ENCODE measurements at places on chromosomes 16 and 17. TPM values are rescaled to one million over a fixed set of nuclear protein-coding genes. Genes with fewer than 3 reads are reported as not detected.

GRCh38 chr16:66462912-66463311 is 35.8 kb downstream of the BEAN1 start:
- no peak for DNase-seq

DNA sequence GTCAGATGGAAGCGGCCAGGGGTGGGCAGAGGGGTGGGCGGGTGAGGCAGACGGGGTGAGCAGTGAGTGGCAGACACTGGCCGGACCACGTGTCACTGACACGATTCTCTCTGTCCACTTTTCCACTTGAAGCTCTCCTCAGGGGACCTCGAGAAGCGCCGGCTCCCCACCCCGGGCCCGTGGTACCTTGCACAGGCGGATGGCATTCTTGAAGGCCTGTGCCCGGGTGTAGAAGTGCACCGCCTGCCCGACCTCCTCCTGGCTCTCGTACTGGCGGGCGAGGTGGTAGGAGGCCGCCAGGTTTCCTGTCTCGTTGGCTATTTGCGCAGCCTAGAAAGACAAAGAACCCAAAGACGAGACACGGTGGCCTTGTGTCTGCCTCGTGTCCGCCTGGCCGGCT is 9.1 kb upstream of the TMEM204 start:
- no peak for DNase-seq

DNA sequence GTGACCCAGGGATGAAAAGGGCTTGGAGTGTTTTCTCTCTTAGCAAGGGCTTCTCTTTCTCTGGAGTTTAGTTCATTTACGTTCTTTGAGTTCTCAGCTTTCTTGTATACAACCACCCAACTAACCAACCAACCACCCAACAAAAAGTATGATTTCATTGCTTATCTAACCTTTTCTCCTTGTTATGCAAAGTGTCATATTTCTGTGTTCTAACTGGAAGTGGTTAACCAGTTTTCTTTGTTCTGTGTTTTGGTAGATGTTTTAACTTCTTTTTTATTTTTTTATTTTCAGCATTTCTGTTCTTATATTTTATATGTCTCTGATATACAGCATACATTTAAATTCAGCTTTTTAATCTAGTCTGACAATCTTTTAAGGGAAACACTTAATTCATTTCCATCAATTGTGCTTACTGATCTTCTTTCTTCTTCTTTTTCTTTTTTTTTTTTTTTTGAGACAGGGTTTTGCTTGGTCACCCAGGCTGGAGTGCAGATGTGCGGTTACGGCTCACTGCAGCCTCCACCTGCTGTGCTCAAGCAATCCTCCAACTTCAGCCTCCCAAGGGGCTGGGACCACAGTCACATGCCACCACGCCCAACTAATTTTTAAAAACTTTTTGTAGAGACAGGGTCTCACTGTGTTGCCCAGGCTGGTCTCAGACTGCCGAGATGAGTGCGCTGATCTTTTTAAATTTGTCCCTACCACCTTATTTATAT is 29.6 kb downstream of the NLK start:
- DNase-seq, result no peak

DNA sequence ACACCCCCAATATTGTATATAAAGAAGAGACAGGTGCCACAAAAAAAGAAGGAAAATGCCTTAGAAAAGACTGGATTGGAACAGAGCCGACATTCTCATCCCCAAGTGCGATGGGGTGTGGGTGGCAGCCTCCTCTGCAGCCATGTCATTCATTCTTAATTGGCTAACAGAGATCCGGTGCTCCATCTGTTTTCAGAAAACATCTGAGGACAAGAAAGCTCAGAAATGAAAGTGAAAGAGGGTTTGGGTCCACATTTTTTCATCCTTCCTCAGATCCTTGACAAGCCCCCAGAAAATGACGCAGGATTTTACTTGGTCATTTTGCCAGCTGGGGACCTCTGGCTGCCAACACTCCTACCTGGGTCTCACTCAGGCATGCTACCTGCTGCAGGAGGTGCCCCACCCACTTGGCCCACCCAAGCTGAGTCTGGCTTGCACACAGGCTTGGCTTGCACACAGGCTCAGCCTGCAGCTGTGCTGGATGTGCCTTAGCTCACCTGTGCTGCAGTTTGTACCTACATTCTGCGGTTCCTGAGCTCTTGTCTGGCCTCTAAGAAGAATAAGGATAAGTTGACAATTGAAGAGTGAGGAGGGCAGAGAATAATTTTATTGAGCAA is 21.9 kb downstream of the KIF2B start:
- no peak for DNase-seq

GRCh38 chr16:56193951-56194726 is 2.9 kb downstream of the GNAO1 start:
- DNase-seq, result peak; percentile 76

- DNase-seq, result peak; percentile 49
Observed at GRCh38 chr17:68248199-68248825, 469 bp downstream of the AMZ2 start.

DNA sequence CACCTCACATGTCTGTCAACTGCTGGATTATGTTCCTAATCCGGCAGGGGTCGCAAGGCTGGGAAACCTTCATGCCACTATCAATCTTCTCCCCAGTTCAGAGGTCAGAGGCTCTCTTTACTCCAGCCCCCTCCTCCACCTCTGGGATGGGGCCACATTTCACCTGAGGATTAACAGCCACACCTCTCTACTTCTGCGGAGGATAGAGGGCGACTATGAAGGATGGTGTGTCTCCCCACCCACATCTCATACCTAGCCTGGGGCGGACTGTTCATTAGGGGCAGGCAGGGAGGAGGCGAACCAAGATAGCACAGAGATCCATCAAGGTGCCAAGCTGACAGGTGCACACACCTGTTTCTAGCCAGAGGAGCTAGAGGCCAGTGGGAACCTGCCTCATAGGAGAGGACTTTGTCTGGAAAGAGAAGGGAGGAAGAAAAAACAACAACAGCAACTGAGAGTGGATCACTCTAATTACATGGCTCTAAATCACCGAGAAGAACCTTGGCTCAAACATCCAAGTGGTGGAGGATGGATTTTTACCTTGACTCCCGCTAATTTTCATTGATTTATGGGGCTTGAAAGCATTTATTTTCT is 41.9 kb upstream of the SKAP1 start:
- no peak for DNase-seq

TPSAB1 gene
- total RNA-seq, result not detected

GRCh38 chr16:30984669-30985400 is at the start of gene HSD3B7:
HSD3B7 (plus strand) TSS chr16:30985207; CDS start chr16:30985659, 452 bp downstream.
- peak; percentile 87 for DNase-seq

DNA sequence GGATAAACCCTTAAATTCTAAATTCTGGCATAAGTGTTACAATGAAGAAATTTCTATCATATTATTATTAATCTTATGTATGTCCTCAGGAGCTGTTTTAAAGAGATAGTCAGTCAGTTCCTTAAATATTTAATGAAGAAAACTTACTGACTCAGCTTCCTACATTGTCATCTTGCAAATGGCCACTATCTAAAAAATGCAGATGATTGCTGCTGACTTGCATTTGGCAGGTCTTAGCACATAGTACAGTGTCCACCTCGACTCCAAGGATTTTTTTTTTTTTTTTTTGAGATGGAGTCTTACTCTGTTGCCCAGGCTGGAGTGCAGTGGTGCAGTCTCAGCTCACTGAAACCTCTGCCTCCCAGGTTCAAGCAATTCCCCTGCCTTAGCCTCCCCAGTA is 55.1 kb upstream of the CORO6 start:
- DNase-seq, result no peak

KRT33A gene
- total RNA-seq, result not detected

GRCh38 chr16:578870-579405 is 9.2 kb downstream of the PIGQ start:
- peak; percentile 86 for DNase-seq

DNA sequence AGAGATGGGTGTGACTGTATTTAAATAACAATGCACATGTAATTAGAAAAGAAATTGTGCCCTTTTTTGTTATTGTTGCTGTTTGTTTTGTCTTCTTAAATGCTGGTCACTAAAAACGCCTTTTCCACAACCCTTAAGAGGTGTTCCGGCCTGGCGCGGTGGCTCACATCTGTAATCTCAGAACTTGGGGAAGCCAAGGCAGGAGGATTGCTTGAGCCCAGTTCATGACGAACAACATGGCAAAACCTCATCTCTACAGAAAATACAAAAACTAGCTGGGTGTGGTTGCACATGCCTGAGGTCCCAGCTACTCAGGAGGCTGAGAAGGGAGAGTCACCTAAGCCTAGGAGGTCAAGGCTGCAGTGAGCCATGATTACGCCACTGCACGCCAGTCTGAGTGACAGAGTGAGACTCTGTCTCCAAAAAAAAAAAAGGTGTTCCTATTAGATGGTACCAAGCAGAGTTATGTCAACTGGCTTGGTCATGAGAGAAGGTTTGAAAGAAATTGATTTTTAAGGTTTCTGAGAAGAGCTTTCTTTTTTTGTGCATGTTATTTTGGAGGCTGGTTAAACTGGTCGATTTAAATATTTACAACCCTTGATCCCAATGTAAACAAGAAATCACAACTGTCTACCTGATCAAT is 23.5 kb upstream of the RFFL start:
- no peak for DNase-seq

DNA sequence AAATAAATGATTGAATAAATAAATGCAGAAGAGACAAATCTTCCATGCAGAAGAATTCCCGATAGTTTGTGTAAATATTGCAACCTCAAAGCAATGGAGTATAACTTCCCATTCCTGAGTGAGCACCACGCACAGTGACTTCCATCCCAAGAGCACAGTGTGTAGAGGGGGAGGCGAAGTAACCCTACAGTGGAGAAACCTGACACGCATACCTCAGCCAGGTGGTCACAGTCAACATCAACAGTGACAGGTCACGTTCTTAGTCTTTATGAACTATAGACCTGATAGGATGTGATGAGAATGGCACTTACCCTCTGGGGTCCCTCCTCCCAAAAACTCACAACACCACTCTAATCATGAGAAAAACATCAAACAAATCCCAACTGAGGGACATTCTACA is 111.6 kb downstream of the DYNLRB2 start:
- no peak for DNase-seq

DNA sequence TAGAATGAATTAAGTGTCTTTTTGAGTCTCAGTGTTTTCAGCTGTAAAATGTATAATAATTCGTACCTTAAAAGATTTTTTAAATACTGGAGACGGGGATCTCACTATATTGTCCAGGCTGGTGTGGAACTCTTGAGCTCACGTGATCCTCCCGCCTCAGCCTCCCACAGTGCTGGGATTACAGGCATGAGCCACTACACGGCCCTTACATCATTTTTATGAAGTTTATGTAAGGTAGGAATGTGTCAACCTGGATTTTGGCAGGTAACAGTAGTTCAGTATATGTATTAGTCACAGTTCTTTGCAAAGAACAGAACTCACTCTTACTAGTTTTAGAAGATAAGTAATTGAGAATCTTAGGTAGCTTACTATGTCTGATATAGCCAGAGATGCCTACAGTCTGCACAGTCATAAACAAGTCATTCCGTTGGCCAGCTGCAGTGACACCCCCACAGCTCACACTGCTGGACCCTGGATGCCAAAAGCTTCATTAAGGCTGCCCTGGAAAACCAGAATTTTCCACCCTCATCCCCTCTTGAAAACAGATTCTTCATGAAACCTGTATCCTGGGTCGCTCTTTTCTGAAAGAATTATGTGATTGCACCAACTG is 583 bp upstream of the COX6A2 start:
- DNase-seq, result no peak

DNA sequence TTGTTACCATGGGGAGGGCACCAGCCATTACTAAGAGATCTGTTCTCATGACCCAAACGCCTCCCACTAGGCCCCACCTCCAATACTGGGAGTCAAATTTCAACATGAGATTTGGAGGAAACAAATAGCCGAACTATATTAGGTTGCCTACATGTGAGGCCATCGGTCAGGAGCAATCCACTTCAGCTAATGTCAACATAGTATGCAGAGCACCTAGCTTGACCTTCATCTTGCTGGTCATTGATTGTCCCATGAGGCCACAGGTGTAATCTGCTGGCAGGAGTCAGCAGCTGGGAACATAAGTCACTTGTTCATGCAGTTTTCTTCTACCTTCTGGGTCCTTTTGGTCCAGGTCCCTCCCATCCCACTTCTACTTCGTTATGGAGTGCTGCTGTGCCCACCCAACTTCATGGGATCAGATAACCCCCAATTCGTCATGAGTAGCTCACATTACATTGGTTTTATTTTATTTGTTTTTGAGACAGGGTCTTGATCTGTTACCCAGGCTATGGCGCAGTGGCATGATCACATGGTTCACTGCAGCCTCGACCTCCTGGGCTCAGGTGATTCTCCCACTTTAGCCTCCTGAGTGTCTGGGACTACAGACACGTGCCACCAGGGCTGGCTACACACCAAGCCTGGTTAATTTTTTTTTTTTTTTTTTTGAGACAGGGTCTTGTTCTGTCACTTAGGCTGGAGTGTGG is 5.9 kb upstream of the KPNA2 start:
- no peak for DNase-seq

GRCh38 chr17:57535249-57535966 is 209.7 kb downstream of the CCDC182 start:
- DNase-seq, result no peak

DNA sequence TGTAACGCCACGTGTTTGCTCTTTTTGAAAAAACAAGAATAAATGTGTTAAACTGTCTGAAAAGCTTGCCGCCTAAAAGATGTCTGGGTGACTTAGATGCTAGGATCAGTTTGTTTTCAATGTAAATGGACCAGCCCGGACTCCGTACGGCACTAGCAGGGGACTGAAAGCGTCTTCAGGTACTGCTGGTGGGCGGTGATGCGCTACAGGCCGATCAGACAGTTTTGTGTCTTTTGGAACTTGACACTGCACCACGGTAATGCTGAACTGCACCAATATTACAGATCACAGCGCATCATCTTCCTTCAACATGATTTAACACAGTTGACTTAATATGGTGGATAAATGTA is 727 bp upstream of the MBTPS1 start:
- DNase-seq, result peak; percentile 54

DHX58 gene
- 6.9 TPM for total RNA-seq

ATAD5 gene
- total RNA-seq, result 6.6 TPM

DNA sequence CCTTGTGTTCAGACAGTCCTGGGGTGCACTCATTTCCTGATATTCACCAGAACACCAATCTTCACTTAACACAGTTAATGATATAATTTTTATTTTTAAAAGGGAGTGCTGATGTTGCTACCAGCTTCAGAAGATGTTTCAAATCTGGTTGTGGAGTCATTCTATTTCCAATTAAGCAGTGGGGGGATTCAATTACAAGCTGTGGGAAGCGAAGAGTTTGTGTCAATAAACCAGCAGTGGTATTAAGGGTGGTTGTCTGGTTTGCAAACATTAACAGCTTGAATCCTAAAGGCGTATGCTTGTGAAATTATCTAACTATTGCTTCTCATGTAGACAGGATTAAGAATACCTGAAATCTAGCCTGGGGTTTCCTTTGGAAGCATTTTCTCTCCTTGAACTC is 1637.5 kb upstream of the GOT2 start:
- DNase-seq, result no peak

- DNase-seq, result peak; percentile 17
Observed at GRCh38 chr17:18186627-18186982, 3.0 kb downstream of the ALKBH5 start.

KRTAP4-9 gene
- total RNA-seq, result not detected

DNA sequence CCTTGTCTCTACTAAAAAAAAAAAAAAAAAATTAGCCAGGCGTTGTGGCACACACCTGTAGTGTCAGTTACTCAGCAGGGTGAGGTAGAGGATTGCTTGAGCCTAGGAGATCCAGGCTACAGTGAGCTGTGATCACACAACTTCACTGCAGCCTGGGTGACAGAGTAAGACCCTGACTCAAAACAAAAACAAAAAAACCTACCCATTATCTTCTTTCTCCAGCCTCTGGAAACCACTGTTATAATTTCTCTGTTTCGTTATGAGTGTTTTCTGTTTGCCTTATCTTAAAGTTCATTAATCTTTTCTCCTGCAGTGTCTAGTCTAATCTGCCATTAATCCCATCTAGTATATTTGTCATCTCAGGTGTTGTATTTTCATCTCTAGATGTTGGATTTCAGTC is 18.6 kb upstream of the CLTC start:
- DNase-seq, result no peak

GRCh38 chr17:6627019-6627418 is 13.5 kb downstream of the KIAA0753 start:
- peak; percentile 24 for DNase-seq

Measured in dermis blood vessel endothelial cell (primary cell).